ENCODE measurements at places on chromosomes 6 and 20. TPM values are rescaled to one million over a fixed set of nuclear protein-coding genes. Genes with fewer than 3 reads are reported as not detected.

The PI3 gene
- not detected for polyA plus RNA-seq

The ADAM33 gene
- 10.2 TPM for polyA plus RNA-seq

The NFATC2 gene
- 5.9 TPM for polyA plus RNA-seq

DNA sequence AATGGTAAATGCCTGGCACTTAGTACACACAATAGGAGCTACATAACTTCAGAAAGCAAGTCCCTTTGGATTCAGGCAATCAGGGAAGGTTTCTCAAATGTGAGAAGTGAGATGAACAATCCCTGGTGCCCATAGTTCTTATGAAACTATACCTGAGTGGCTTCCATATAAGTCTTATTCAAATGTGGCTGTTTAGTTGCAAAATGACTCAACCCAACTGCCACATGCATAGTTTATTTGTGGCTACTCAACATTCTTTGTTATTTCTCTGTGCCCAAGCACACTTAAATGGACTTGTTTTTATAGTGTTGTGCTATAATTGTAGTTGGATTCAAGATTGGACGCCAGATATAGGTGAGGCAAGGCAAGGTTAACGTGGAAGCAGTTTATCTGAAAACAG is 93.7 kb upstream of the ATXN1 start:
- no peak for DNase-seq

GRCh38 chr6:4941782-4942672 is 61.8 kb downstream of the RPP40 start:
- no peak for DNase-seq

DNA sequence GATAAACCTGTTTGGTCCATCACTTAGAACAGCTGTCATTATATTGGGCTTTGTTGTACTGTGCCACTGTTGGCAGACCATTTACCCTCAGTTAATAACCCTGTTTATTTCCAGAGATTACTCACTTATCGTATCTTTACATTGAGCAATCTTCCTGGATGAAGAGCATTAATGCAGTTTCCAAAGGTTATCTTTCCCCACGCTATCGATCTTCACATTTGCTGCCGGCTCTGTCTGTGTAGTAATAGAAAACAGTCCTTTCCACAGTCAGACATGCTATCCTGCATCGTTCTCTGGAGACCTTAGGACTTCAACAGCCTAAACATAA is 27.4 kb downstream of the GHRH start:
- DNase-seq: no peak

DNA sequence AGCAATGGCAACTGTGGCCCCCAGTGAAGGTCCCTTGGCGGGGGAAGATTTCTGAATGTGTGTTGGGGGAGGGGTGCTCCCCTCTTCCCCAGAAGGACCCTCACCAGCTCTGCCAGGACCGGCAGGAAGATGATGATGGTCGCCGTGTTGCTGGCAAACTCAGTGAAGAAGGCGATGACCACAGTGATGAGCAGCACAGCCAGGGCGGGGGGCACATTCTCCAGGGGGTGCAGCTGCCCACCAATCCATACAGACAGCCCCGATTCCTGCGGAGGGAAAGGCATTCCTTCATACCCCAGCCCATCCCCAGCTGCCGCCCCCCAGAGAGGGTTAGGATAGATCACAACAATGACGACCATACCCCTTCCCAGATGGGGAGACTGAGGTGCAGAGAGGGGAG is 15.7 kb upstream of the OCSTAMP start:
- DNase-seq: no peak

Data from right lung (tissue), 10 donors.